ENCODE measurements at places on chromosomes 2 and 18.

DNA sequence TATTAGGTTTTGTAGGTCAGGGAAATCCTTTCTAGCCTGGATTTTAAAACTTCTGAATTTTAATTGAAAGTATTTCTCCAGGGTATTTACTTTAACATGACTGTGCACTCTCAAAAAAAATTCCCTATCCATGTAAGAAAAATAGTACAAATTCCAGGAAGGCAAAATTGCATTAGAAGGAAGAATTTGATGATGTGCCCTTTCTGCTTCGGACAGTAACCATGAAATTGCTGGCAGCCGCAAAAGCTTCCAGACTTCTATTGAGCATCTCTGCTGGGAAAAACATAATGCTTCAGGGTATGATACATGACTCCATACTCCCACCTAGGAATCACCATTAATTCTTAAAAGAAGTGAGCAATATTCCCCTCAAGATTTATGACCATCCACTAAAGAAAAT is 17.2 kb upstream of the KLF7 start:
- no peak for DNase-seq

DNA sequence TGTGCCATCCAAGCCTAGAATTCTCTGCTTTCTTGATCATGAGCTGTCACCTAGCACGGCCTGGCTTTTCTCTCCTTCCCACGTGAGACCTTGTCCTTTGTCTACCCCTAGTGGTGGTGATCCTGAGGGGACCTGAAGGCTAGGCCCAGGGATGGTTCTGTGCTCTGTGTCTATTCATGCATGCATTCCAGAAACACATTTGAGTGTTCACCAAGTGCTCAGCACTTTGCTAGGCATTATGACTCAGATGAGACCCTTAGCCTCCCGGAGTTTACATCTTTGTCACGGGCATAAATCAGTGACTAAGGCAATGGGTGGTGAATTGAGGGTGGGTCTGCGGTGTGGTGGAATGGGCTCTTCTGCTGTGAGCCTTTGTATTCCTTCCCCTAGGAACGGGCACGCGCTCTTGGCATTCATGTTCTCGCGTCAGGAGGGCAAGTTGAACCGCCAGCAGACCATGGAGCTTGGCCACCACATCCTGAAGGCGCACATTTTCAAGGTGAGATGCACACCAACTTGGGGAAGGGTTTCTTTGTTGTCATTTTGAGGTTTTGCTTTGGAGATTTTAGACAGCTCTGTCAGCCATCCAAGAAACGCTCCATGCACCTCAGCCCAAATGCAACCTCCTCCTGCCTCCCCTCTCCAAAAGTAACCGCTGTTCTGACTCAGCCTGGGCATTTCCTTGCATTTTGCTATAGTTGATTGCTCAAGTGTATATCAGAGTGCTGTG is 100.9 kb downstream of the WDSUB1 start:
- DNase-seq: no peak

GRCh38 chr2:237488901-237489860 is 2.1 kb downstream of the MLPH start:
- no peak for DNase-seq

DNA sequence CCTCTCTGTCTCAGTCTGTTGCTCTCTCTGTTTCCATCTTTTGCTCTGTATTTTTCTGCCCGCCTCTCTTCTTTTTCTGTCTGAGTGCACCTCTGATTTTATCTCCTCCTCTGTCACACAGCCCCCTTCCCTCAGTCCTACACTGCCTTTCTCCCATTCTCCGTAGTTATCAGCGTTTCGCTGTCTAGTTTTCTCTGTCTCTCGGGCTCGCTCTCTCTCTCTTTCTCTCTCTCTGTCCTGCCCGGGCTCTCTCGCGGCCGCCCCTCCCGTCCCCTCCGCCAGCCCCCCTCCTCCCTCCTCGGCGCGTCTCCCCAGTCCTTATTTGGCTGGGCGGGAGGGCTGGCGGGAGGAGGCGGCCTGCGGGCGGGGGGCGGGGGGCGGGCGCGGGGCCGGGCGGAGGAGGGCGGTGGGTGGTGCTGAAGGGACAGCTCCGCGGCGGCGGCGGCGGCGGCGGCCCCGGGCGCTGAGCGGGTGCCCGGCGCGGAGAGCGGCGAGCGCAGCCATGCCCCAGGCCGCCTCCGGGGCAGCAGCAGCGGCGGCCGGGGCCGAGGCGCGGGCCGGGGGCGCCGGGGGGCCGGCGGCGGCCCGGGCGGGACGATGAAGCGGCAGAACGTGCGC is at the start of gene KCNK3:
TSS of gene KCNK3 (plus strand) at position 444 of the 618 bp plus-strand sequence. CDS start at position 598, 154 bp downstream.
- DNase-seq: no peak

- no peak for DNase-seq
Observed at GRCh38 chr2:34153484-34153883, 554.4 kb upstream of the FAM98A start.

- no peak for DNase-seq
Observed at GRCh38 chr2:60337142-60337497, 216.3 kb downstream of the BCL11A start.

- DNase-seq: peak; percentile 61
Observed at GRCh38 chr2:28391564-28392296, 928 bp upstream of the FOSL2 start.

GRCh38 chr2:68185541-68186164 is 28.0 kb downstream of the PNO1 start:
- peak; percentile 21 for DNase-seq

DNA sequence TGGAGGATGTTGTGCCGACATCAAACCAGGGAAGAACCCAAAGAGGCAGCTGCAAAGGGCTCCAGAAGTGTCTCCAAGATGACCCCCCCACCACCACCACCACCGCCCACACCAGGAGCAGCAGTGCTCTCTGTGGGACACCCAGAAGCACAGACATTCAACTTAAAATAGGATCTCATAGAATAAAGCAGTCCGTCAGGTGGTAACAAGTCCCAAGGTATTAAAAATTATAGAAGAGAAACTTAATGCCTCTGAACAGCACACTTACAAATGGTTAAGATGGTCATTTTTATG is 155.5 kb upstream of the ID2 start:
- DNase-seq: no peak

- peak; percentile 53 for DNase-seq
Observed at GRCh38 chr2:190578158-190579057, 43.9 kb upstream of the NEMP2 start.

DNA sequence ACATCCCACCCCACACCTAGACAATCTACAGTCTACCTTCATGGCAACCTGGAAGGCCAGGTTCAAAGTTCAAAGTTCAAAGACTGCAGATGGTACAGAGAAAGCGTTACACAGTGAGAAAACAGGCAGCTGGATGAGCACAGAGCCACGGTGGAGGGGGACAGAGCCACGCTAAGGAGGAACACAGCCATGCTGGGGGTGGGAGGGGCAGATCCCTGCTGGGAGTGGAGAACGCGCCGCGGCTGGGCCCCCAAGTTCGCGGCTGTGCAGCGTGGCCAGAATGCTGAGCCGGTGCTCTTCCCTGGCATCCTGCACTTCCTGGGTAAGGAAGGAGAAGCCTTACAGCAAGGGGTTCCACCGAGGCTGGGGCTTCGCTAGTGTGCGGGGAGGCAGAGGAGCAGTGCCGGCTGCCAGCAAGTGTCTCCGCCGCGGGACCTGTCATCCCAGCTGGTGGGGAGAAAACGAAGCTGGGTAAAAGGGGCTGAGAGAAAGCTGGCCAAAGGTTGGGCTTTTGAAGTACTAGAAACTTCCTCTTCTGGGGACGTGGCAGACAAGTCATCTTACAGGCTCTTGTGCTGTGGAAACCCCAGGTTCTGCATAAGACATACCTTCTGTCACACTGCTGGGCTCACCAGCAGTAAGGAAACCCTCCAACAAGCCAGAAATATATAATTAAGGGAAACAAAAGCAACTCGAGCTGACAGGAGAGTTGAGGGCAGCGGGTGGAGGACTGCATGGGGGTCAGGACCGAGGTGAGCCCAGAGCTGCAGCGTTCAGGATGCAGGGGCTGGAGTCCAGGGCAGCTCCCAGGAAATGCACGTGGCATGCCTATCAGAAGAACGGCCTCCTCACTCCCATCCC is 115.5 kb downstream of the HDAC4 start:
- no peak for DNase-seq

DNA sequence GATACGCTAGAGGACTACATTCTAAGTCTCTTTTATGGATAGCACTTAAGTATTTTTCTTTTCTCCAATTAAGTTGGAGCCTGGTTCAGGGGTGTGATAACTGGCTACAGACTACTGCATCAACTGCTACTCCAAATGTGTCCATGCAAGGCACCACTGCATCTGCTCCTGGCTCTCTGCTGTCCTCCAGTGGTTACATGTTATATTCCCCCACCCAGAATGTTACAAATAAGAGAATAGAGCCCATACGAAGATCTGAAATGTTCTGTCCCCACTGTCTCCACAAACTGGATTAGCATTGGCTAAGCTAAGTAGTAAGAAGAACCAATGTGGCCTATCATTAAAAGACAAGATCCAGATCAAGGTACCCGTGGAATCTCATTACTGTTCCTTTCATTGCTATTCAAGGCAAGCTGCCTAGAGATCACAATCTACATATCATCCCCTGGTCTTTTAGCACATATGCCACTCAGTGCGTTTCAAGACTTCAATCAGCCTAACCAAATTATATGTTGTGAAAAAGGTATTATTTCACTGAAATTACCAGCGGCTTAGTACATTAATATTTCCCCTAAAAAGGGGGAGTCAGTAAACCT is 308.3 kb upstream of the SLC8A1 start:
- DNase-seq: peak; percentile 31

- no peak for DNase-seq
Observed at GRCh38 chr18:74540652-74541421, 6.5 kb downstream of the CNDP1 start.

DNA sequence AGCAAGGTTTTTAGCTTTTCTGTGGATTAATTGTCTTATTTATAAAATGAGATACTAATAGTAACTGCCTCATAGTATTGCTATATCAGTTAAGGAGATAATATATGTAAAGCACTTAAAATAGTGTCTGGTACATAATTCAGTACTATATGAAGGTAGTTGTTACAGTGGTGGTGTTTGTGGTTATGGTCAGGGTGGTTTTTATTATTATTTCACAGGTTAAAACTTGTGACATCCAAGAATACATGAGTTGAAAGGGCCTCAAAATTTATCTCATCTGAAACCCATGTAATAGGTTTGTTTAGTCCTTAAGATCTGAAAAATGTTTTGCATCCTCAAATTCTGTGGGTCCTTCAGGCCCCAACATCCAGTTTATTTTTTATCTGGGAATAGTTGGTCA is 369.5 kb upstream of the LRATD1 start:
- no peak for DNase-seq

GRCh38 chr2:142741764-142742269 is 135.6 kb upstream of the KYNU start:
- no peak for DNase-seq

DNA sequence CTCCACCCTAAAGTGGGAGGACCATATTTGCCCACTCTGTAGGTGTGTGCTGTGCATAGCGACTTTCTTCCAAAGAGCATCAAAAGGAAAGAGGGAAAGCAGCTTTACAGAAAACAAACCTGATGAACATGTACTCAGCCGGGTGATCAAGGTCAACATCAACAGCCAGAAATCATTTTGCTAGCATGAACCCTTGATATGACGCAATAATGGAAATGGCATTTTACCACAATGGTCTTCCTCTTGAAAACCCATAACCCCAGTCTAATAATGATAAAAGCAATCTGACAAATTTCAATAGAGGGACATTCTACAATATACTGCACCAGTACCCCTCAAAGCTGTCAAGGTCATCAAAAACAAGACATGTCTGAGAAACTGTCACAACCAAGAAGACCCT is 350.2 kb downstream of the FBXO15 start:
- no peak for DNase-seq

- no peak for DNase-seq
Observed at GRCh38 chr2:57396355-57397098, 650.1 kb upstream of the VRK2 start.

- no peak for DNase-seq
Observed at GRCh38 chr2:26243470-26244308, 743 bp downstream of the HADHA start.

DNA sequence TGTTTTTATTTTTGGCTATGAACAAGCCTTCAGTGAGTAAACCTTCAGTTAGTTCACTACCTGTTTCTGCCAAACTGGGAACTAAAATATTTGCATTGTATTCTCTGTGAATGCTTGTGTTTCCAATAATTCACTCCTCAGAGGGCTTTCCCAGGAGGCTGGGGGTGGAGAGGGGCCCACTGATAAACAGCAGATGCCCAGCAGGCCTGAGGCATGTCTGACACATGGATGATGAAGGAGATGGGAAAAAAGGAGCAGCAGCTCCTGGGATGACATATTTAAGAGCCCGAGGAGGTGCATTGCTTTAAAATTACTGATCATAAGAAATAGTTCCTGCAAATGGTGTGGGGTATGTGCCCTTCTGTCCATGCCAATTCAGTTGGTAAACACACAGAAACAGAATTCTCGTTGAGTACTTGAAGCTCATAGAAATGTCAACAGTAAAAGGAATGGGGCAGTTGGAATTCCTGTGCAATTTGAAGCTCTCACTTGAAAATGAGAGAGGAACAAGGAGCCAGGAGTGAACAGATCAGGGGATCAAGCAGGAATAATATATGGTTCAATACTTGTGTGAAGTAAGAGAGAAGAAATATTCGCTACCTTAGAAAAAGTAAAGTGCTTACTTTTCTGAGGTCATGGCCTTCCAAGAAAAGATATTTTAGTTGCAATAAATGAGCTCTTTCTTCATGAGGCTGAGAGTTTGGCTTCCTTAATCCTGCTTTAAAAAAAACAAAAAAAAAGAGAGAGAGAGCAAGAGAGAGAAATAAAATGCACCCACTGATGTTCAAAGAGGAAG is 22.0 kb upstream of the HNMT start:
- no peak for DNase-seq

GRCh38 chr2:8488001-8488738 is 193.7 kb upstream of the ID2 start:
- no peak for DNase-seq

DNA sequence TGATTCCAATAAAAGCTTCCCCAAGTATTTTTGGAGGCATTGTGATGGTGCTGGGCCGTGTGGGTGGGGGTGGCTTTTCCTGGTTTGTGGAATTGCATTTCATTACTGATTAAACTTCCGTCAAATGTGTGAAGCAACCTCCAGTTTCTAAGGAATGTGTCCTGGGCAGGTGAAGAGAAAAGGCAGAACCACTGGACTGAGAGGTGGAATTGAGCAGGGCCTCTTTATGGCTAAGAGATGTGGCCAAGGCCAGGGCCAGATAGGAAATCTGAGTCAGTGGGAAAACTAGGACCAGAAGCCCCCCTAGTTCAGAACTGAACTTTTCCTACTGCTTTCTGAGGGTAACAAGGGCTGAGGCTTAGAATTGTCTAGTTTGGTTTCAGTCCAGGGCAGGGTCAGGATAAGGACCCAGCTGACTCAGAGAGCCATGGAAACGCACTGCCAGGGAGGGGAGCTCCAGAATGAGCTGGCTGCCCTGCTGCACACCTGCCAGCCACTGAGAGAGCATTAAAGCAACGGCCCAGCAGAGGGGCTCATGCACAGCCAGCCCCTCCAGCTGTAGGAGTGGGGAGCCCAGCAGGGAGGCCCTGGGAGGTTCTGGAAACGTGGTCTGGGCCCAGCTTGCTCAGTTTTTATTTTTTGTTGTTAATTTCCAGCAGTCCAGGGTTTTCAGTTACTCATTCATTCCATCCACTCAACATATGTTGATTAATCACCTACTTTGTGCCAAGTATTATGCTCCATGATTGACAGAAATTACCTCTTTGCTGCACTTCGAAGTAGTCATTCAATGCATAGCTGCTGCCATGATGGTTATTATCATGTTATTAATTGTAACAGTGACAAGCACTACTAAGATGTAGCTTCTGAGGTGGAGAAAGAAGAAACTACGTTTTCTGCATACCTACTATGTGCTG is 156.1 kb downstream of the MSH2 start:
- DNase-seq: no peak

GRCh38 chr2:236302555-236302954 is 38.3 kb upstream of the ASB18 start:
- DNase-seq: no peak
